A549 treated with Hydrocortisone at 1 μM for 4 hours (cell line): ENCODE measurements at places on chromosomes 1 and 21. TPM values are rescaled to one million over a fixed set of nuclear protein-coding genes. Genes with fewer than 3 reads are reported as not detected.

GUCA2A gene
- total RNA-seq, result 0.29 TPM in 1 of 5 replicates, not detected in the others

S100A7A gene
- total RNA-seq, result not detected in 5 replicates

ZFP69 gene
- total RNA-seq, result not detected in 5 replicates

TPTE gene
- not detected in 5 replicates for total RNA-seq

MAN1A2 gene
- total RNA-seq, result 4.3 to 10.9 TPM (median 7.0 TPM) in 5 replicates

SPATA1 gene
- 0.63 to 1.6 TPM (median 1.5 TPM) in 5 replicates for total RNA-seq

RPE65 gene
- not detected in 5 replicates for total RNA-seq

CR1L gene
- not detected in 5 replicates for total RNA-seq

SESN2 gene
- total RNA-seq, result 6.5 to 10.4 TPM (median 8.2 TPM) in 5 replicates
